ENCODE measurements at places on chromosomes 3 and 15.
A peak's percentile ranks its signal among the peaks of the same experiment; 100 is the strongest.

- DNase-seq = peak; percentile 44
Observed at GRCh38 chr3:176286476-176287085, 910.7 kb downstream of the TBL1XR1 start.

DNA sequence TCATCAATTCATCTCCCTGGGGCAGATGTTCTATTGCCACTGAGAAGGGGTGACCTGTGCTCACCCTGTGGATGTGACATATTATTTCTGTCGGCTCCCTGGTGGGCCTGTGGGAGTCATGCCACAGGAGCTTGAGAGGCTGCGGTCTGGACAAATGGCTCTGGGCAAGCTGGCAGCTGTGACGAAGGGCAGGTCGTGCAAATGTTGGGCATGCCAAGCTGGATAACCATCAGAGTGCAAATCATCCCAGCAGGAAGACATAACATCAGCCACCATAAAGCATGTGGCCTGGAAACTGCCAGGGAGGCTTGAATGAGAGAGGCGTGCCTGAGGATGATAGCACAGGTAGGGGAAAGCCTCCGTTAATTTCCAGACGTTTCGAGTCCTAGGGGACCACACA is 45.3 kb upstream of the FAM3D start:
- DNase-seq = no peak

DNA sequence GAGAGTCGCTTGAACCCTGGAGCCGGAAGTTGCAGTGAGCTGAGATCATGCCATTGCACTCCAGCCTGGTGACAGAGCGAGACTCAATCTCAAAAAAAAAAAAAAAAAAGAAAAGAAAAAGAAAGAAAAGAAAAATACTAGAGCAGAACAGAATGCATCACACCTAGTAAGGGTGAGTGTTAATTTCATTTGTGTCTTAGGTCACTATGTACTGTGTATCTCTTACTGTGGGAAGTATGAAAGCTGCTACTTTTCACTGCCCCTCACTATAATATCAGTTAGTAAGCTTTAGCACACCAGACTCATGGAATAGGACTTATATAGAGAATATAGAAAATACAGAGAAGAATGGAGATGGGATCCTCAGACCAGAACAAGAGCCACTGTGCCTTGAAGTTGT is 45.9 kb upstream of the RASA2 start:
- DNase-seq = no peak

- DNase-seq = no peak
Observed at GRCh38 chr3:51678641-51679040, 7.6 kb downstream of the TEX264 start.

DNA sequence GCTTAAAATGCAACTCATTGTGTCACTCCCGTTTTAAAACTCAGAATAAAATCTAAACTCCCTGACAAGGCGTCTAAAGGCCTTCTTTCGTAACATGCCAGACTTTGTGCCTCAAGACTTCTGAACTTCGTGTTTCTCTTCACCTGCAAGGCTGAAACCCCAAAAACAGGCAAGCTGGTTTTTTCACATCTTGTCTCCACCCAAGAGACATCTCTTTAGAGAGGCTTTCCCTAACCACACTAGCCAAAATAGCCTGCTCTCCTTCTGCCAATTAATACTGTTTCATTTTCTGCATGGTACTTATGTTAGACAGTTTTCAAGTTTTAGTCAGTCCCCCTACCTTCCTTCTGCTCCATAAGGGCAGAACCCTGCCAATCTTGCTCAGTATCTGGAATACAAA is 41.6 kb downstream of the RAF1 start:
- DNase-seq = no peak

- peak; percentile 67 for DNase-seq
Observed at GRCh38 chr3:98521897-98522543, 682 bp downstream of the CLDND1 start.

DNA sequence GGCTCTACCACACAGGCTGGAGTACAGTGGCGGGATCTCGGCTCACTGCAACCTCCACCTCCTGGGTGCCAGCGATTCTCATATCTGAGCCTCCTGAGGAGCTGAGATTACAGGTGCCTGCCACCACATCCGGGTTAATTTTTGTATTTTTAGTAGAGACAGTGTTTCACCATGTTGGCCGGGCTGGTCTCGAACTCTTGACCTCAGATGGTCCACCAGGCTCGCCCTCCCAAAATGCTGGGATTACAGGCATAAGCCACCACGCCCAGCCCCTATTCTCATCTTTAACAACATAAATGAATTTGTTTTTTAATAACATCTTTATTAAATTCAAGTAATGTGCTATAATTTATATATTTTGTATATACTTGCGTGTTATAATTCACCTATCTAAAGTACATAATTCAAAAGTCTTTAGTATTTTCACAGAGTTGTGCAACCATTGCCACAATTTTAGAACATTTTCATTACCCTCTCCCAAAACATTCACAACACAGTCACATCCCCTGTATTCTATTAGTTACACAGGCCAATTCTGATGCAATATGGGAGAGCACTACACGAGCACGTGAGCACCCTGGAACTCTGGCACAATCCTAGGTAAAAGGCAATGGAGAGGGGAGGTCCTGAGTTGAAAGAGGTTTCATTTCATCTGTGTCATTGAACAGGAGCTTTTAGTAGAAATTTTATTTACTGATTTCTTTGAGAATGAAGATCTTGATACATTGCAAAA is 21.2 kb upstream of the MTMR14 start:
- no peak for DNase-seq

DNA sequence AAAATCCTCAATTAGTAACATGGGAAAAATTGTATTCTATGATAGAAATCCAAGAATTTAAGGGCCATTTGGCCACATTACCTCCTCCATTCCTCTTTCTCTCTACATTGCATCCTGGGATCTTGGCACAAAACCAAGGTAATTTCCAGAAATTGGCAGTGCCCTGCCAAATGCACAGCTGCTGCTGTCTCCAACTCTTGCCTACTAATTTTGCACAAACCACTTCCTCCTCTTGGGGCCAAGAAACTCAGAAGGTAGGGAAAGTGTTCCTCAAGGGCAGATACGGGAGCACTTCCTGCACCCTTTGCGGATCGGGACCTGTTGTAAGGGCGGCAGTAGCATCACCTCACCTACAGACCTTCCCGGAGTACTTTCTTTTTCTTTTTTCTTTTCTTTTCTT is 57.8 kb downstream of the MAP3K13 start:
- peak; percentile 8 for DNase-seq

DNA sequence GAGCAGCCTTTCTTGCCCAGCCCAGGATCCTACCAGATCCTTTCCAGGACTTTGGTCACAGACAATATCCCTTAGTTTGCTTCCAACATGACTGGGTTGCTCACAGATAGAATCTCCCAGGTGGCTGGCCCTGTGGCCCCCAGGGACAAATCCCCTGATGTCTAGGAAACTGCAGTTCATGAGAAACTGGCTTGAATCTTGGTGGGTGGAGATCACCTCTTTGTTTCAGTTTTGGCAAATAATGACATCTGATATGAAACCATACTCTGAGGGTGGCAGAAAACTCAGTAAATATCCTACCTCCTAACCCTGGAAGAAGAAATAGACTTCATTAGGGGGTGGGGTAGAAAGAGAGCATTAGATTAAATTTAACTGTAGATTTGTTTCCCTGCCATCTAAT is 44.1 kb upstream of the PFN2 start:
- DNase-seq = no peak

Measured in EH (cell line).